Purkinje cell (primary cell): ENCODE measurements at places on chromosomes 13 and 19. TPM values are rescaled to one million over a fixed set of nuclear protein-coding genes. Genes with fewer than 3 reads are reported as not detected.

The EXOC3L2 gene
- not detected in 2 replicates for polyA plus RNA-seq

The KLHL1 gene
- polyA plus RNA-seq = 191 and 212 TPM in 2 replicates

The ZNF878 gene
- polyA plus RNA-seq = not detected in 2 replicates

The SYNE4 gene
- polyA plus RNA-seq = 3.4 and 4.6 TPM in 2 replicates

The SPACA4 gene
- not detected in 2 replicates for polyA plus RNA-seq

The CCDC106 gene
- 0.35 and 0.67 TPM in 2 replicates for polyA plus RNA-seq

The TMEM255B gene
- polyA plus RNA-seq = 1.4 TPM in 1 of 2 replicates, not detected in the other

The SLC25A41 gene
- not detected in 2 replicates for polyA plus RNA-seq
